Breast epithelium (tissue), 4 donors: ENCODE measurements at places on chromosomes 5 and 9. TPM values are rescaled to one million over a fixed set of nuclear protein-coding genes. Genes with fewer than 3 reads are reported as not detected.
A peak's percentile ranks its signal among the peaks of the same experiment; 100 is the strongest.

DNA sequence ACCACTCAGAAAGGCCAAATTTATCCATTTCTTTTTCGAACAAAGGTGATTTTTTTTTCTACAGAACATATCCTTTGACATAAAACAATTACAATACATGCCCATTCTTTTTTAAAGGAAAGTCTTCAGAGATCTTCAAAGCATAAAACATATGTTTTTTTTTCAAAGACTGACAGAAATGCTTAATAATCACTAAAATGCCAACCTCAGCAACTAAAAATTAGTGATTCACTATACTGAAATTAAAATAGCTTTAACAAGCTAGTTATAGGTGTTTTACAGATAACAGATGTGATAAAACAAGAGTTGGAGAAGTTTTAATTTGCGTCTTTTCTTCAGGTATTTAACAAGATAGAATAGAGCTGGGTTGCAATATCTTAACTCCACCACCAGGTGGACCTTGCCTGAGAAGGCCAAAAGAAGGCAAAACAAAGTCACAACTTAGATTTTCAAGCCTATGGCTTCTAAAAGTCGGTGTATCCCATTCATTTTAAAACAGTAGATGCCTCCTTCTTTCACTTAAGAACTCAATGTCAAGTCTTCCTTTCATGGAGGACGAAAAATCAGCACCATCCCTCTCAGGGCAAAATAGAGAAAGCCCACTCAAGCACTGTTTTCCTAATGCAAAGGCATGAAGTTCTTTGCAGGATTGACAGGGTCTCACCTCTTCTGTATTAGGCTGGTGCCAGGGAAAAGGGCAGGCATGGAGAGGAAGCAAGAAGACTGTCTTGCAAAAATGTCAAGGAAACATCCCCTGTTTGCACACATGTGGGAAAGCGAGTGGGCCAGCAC, 31.1 kb upstream of the CPLX2 start:
- H3K36me3 ChIP-seq: no peaks in the 10 kb centered on the region
- DNase-seq: no peak
- H3K27ac ChIP-seq: no peak overlapping the region
- H3K4me3 ChIP-seq: no peak overlapping the region

DNA sequence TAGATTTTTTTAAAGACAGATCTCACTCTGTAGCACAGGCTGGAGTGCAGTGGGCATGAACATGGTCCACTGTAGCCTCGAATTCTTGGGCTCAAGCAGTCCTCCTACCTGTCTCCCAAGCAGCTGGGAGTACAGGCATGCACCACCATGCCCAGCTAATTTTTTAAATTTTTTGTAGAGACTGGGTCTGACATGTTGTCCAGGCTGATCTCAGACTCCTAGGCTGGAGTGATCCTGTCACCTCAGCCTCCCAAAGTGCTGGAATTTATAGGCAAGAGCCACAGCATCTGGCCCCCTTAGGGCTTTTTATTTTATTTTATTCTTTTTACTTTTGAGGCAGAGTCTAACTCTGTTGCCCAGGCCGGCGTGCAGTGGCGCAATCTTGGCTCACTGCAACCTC, 56.4 kb downstream of the NSD1 start:
- no peaks in the 10 kb centered on the region for H3K36me3 ChIP-seq
- no peak overlapping the region for H3K4me3 ChIP-seq
- H3K27ac ChIP-seq: no peak overlapping the region
- H3K4me1 ChIP-seq: no peaks in the 10 kb centered on the region
- DNase-seq: no peak
- no peaks in the 10 kb centered on the region for H3K27me3 ChIP-seq

CCL27 gene
- total RNA-seq: not detected

DNA sequence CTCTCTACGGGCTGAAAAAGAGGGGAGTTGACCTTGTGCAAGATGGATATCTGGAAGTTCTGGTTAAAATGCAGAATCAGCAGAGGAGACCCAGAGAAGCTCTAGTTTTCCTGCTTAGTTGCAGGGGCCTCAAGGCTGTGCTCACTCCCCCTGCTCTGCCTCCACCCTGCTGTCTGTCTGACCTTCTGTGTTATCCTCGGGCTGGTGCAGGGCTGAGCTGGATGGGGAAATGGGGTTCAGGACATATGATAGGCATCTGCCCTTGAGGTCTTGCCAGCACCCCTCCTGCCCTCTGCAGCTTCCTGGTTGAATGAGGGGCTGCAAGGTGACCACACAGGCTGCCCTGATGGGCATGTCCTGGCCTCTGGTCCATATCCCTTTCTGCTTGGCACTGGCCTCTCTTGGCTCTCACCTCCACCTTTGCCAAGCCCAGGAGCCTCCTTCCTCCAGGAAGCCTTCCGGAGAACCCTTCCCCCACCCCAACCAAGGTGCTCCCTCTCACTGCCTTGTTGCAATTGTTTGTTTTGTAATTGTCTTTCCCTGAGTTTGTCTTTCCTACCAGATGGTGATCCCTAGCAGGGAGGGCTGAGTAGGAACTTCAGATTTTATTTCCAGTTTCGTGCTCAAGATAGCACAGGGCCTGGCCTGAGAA, 1.3 kb downstream of the TMEM268 start:
- H3K4me1 ChIP-seq: peaks cover 8% of the 10 kb centered on the region
- no peaks in the 10 kb centered on the region for H3K27me3 ChIP-seq
- H3K4me3 ChIP-seq: peak overlapping the region; percentile 74
- DNase-seq: no peak

TLE1 gene
- 52.1 TPM for total RNA-seq

DNA sequence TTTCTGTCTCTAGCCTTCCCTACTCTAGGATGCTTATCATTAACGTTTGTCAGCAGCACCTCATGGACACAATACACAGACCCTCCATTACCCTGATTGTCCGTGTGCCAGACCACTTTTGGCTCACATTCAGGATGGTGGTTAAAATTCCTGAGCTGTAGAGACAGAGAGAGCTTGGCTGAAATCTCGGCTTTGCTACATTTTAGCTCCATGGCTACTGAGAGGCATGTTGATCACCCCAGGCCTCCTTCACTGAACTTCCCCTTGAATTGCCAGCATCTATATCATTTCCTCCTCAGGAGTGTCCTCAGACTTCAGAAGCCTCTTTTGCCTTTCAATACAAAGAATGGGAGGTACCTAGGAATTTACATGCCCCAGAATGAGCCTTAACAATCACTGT, 104.7 kb upstream of the ISL1 start:
- no peaks in the 10 kb centered on the region for H3K4me1 ChIP-seq
- H3K27ac ChIP-seq: no peak overlapping the region
- H3K4me3 ChIP-seq: no peak overlapping the region
- no peak for DNase-seq
- H3K27me3 ChIP-seq: no peaks in the 10 kb centered on the region

- H3K4me3 ChIP-seq: no peak overlapping the region
- H3K27ac ChIP-seq: no peak overlapping the region
- no peaks in the 10 kb centered on the region for H3K36me3 ChIP-seq
- H3K27me3 ChIP-seq: peaks cover 17% of the 10 kb centered on the region
- DNase-seq: peak; percentile 10
Observed at GRCh38 chr9:126117158-126117425, 209.5 kb upstream of the MVB12B start.

DNA sequence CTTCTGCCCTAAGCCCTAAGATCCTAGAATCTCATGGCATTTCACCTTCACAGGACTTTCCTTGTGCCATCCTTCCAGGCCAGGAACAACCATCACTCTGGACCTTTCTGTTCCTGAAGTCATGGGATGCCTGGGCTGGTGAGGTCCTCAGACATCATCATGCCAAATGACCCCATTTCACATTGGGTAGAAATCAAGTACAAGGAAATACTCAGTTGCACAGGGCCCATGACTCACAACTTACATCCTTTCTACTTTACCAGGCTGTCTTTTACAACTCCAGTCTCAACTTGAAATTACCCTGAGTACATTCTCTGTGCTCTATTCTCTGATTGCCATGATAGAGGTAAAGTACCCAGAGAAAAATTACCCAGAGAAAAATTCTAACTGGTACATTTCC, 167.1 kb downstream of the PIK3R1 start:
- H3K4me3 ChIP-seq: no peak overlapping the region
- H3K27ac ChIP-seq: no peak overlapping the region
- H3K36me3 ChIP-seq: no peaks in the 10 kb centered on the region
- no peaks in the 10 kb centered on the region for H3K4me1 ChIP-seq
- no peaks in the 10 kb centered on the region for H3K27me3 ChIP-seq

- H3K36me3 ChIP-seq: no peaks in the 10 kb centered on the region
- no peak overlapping the region for H3K27ac ChIP-seq
- H3K4me3 ChIP-seq: no peak overlapping the region
- H3K27me3 ChIP-seq: no peaks in the 10 kb centered on the region
Observed at GRCh38 chr5:53407373-53407772, 73.1 kb upstream of the FST start.

DNA sequence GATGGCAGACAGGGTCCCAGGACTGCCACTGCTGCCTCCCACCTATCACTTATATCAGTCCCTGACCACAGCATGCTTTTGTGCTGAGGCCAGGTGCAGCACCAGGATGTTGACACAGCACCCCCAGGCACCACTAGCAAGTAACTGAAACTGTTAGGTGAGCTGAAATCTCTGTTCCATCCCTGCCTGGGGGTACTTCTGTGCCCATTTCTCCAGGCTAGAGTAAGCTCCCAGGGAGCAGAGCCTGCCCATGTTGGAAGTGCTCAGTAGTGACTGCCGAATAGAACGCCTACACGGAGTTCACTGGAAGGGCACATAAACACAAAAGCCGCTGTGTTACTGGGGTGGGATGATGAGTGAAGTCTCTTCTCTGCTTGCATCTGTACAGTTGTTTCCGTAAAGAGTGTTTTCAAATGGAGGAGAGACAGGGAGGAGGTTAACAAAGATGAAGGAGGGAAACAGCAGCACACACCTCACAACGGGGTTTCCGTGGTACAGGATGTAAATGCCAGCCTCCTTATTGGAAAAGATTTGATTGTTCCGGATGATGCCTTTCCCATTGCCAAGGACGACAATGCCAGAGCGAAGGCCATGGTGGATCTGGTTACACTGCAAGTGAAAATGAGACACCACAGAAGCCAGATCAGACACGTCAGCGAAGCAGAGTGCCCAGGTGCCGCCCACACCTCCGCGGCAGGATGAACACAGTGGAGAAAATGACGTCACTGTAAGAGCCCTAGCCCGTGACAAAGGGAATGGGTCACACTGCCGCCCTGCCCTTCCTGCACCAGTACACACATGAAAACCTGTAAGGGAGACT, 43.1 kb downstream of the POLR1E start:
- H3K27ac ChIP-seq: peak overlapping the region; percentile 77
- H3K4me1 ChIP-seq: no peaks in the 10 kb centered on the region

DNA sequence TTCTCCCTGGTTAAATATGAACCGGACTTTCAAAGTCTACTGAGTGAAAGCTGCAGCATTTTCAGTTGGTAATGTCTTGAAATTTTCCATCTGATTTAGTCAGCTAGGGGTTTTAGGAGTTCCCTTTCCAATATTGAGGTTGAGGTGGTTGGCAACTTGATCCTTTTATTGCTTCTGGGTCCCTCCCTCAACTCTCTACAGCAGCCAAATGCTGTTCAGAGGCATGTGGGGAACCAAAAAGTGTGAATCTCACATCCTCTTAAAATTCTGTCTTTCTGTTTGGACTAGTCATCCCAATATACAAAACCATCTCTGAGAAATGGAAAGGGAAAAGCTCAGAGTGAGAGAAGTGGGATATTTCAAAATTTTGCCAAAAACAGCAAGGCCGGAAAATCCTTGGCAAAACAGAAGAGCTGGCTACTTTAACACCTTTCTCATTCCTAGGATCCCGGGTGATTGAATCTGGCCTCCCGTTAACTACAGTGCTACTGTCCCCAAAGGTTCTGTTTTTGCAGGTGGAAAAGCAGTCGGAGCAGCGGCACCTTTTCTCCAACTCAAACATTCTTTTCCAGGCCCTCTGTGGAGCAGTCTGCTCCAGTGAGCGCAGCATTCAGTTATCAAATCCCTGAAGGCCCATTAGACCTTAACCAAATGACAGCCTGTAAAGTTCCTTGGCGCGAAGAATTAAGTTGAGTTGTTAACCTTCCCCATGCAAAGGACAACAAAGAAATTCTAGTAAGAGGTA, 345.9 kb upstream of the NUDT12 start:
- H3K4me3 ChIP-seq: no peak overlapping the region
- DNase-seq: no peak
- H3K4me1 ChIP-seq: no peaks in the 10 kb centered on the region

- no peaks in the 10 kb centered on the region for H3K36me3 ChIP-seq
- no peak for DNase-seq
- H3K4me1 ChIP-seq: peaks cover 42% of the 10 kb centered on the region
- H3K27ac ChIP-seq: peak overlapping the region; percentile 36
- no peaks in the 10 kb centered on the region for H3K27me3 ChIP-seq
- H3K4me3 ChIP-seq: peak overlapping the region; percentile 89
Observed at GRCh38 chr9:134136118-134136995, 475 bp downstream of the WDR5 start.

- H3K27ac ChIP-seq: no peak overlapping the region
- DNase-seq: no peak
- no peaks in the 10 kb centered on the region for H3K27me3 ChIP-seq
- H3K36me3 ChIP-seq: no peaks in the 10 kb centered on the region
Observed at GRCh38 chr5:43712081-43712480, 109.1 kb downstream of the NNT start.

- DNase-seq: no peak
- no peaks in the 10 kb centered on the region for H3K4me1 ChIP-seq
- no peaks in the 10 kb centered on the region for H3K27me3 ChIP-seq
- H3K36me3 ChIP-seq: no peaks in the 10 kb centered on the region
Observed at GRCh38 chr9:90064971-90065370, 460.2 kb downstream of the GADD45G start.

DNA sequence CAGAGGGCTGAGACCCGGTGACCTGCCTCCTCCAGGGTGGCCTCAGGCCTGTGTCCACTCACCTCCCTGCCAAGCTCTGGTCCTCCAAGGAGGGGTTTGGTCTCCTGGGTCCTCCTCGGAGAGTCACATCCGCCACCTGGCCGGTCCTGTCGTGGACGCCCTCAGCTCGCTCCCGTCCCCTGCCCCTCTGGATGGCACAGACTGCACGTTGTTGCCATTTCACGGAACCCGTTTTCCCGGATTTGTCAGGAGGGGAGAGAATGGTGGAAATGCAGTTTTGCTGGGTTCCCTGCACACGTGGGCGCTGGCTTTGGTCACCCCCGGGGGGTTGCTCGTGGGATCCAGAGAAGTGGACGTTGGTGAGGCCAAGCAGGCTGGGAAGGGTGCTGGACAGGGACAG, 62.7 kb downstream of the RXRA start:
- no peak for DNase-seq
- no peaks in the 10 kb centered on the region for H3K36me3 ChIP-seq
- no peaks in the 10 kb centered on the region for H3K27me3 ChIP-seq
- peak overlapping the region; percentile 5 for H3K27ac ChIP-seq

PIP5K1B gene
- total RNA-seq: 0.80 TPM

GRCh38 chr5:74288448-74289108, 351.9 kb downstream of the ENC1 start:
- H3K4me3 ChIP-seq: no peak overlapping the region
- H3K36me3 ChIP-seq: no peaks in the 10 kb centered on the region
- H3K4me1 ChIP-seq: no peaks in the 10 kb centered on the region

GRCh38 chr9:33800886-33801285, 5.5 kb downstream of the PRSS3 start:
- H3K36me3 ChIP-seq: no peaks in the 10 kb centered on the region
- H3K4me3 ChIP-seq: no peak overlapping the region
- no peak for DNase-seq
- H3K27ac ChIP-seq: no peak overlapping the region

FOXD4 gene
- 0.33 TPM for total RNA-seq
